HCT116 (cell line): ENCODE measurements at places on chromosomes 12 and 14.

DNA sequence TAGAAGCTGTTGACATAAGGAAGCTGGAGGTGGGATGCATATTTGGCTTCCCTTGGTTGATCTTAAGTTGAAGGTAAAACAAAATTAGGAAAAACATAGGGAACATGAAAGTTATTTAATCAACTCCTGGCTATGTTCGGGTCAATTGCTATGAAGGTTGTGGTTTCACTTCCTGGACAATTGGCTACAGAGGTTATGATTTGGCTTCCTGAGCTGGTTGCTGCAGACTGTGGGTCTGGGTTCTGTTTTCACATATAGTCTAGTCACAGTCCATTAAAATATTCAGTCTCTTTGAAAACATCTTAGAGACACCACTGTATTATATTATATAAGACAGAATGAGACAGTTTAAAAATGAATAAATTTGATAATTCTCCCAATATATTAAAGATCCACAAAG, 895.2 kb upstream of the USP15 start:
- no peak for DNase-seq

- DNase-seq, result no peak
These were observed 963 bp downstream of the TCTN2 start for GRCh38 chr12:123671876-123672275.

GRCh38 chr14:102484316-102484715, 25.3 kb downstream of the ANKRD9 start:
- no peak for DNase-seq

GRCh38 chr14:51367600-51367931, 127.5 kb downstream of the TMX1 start:
- DNase-seq, result no peak

GRCh38 chr14:88012495-88012894, 7.6 kb downstream of the GPR65 start:
- DNase-seq, result no peak

GRCh38 chr12:5000204-5000603, 43.5 kb upstream of the KCNA5 start:
- peak; percentile 16 for DNase-seq

DNA sequence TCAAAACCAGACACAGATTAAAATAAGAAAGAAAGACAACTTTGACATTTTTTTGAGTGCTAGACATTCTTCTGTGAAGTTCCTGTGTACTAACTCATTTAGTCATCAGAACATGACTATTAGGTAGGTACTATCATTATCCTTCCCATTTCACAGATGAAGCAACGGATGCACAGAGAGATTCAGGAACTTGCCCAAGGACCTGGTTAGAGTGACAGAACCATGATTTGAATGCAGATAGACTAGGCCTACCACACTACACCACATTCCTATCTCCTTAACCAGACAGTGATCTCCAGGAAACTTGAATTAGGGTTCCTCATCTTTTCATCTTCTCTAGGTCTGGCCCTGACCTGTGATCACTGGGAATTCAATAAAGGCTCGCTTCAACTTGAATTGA, 54.4 kb upstream of the MED13L start:
- no peak for DNase-seq

DNA sequence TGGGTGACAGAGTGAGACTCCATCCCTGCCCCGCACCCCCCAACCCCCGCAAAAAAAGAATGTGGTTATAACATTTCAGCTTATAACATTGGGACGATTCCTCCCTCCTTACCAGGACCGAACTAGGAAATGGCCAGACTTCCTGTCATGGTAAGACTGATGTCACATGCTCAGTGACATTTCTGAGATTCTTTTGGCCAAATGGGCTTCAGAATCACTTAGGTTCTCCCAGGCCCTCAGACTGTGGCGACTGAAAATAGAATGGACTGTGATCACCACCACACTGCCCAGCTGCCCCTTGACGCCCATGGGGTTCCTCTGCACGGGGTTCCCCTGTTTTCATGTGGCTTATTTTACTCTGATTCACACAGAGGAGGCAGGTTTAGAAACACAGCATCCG, 115.0 kb upstream of the EVL start:
- no peak for DNase-seq

- DNase-seq, result peak; percentile 31
These were observed 368.6 kb upstream of the CCDC196 start for GRCh38 chr14:66117600-66117999.

- DNase-seq, result no peak
These were observed 17.3 kb downstream of the GPR68 start for GRCh38 chr14:91227183-91227628.

DNA sequence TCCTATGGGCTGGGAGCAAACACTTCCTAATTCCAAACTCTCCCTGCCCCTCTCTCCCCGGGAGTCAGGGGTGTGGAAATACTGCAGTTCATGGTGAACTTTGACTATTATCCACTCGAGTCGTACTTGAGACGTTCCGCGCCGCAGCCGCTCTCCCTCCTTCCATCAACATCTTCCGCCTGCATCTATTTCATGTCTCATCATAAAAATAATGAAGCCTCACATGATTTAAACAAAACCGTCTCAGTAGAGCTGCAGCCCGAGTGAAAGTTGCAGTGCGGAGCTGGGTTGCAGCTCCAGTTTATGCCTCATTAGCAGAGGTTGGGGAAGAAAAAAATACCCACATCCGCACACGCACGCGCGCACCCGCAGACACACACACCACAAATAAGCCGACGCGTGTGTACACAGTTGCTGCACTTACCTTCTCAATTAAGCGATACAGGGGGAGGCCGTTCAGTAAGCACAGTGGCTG, 283 bp downstream of the LMO3 start:
- DNase-seq, result no peak

DNA sequence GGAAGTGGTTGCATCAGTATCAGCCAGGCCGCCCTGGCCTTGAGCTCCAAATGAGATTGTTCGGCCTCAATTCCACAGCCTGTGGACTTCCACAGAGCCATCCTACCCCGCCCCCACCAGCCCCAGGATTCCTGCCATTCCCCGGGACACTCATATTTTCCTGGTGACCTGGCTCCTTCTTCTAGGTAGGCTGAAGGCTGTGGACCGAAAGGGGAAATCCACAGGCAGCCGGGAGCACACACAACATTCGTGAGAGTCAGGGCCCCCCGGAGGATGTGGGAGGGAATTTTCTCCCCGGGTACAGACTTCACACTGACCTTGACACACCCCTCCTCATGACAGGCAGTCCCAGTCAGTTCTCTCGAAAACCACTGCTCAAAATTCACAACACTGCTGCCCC, 39.9 kb downstream of the RIN3 start:
- DNase-seq, result no peak

- peak; percentile 36 for DNase-seq
These were observed 11.3 kb upstream of the SCFD1 start for GRCh38 chr14:30610787-30611343.

DNA sequence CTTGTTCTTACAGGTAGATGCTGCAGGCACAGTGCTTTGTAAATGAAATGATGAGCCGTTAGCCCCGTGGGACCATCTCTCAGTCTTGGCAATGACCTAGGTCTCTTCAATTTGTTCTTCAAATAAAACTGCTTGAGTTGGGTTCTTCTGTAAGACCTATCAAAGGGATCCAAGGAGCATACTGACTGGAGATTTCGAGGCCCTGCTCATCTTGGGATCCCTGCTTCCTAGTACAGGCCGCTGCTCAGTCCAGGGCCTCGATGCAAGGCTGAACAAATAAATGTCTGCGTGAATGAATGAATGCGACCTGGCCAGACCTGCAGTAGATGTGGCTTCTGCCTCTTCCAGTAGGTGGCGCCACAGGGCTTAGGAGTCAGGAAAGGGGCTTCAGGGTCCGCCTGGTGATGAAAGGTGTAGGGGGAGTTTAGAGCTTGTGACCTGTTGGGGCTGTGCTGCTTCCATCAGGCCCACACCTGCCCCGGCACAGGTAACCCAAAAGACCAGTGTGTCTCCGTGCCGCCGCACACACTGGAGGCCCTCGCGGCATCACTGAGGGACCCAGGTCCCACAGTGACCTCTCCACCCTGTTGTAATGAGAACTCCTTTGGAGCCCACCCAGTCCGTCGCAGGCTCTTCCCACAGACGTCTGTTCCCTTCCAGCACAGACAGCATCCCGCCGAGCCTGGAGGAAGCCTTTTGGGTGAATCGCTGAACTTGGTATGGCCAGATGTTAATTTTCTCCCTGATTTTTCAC, 4.4 kb downstream of the CACNA1C start:
- peak; percentile 34 for DNase-seq

DNA sequence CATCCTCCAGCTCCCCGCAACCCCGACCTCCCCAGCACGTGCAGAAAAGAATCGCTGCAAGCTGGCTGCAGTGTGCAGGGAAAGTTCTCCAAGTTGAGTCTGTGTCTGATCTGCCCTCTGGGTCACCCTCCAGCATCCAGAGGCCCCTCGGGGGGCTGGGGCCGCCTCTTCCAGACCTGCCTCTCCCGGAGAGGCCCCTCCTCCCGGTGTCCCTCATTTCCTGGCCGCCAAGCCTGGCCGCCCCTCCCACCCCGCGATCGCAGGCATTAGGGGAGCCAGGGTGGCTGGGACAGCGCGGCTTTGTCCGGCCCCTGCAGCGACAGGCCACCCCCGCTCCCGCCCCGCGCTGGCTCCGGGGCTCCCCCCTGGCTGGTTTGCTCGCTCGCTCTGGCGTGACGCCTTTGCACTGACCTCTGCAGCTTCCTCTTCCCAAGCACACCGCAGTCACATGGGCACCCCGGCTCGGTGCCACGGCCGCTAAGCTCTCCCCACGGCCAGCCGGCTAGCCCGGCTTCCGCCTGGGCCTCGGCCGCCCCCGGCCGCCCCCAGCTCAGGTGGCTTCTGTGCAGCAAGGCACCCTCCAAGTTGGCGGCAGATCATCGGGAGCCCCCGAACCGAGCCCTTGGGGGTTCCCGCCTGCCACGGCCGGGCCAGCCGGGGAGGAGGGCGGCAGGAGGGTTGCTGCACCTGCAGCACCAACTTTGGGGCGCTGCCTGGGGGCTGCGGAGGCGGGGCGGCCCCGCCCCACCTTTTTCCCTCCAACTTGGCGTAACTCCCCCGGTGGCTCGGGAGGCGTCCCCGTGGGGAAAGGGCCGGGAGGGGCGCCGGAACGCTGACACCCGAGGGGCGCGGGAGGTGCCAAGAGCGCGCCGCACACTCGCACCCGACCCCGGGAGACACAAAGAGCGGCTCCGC, 43.7 kb downstream of the KDM2B start:
- no peak for DNase-seq

DNA sequence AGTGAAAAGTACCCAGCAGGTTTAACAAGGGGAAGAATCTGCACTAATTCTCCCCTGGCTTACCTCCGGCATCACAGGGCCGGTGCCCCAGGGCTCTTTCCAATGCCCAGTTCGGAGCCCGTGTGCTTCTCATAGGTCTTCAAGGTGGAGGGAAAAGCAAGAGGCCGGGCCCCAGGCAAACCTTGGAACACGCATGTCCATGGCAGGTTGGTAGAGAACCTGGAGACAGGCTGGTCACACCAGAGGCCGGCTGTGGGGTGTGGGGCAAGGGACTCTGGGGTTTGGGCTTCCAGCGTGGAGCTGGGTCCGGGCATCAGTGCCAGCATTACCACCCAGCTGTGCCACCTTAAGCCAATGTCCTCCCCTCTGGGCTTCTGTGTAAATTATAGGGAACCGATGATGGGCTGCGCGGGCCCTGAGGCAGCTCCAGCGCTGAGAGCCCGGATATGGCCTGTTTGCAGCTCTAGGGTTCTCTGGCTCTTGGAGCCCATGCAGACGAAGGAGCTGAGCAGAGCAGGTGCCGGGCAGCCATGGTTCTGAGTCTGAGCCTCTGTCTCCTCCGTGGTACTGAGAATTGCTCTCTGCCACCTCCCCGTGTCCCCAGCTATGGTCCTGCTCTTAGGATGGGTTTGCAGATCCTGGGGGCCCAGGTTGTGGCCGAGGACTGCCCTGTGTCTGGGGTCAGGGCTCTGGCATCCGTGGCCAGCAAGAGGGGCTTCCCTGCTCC, 197.0 kb upstream of the C14orf180 start:
- no peak for DNase-seq

- DNase-seq, result no peak
These were observed 89.6 kb downstream of the FBXW8 start for GRCh38 chr12:117000316-117000715.

DNA sequence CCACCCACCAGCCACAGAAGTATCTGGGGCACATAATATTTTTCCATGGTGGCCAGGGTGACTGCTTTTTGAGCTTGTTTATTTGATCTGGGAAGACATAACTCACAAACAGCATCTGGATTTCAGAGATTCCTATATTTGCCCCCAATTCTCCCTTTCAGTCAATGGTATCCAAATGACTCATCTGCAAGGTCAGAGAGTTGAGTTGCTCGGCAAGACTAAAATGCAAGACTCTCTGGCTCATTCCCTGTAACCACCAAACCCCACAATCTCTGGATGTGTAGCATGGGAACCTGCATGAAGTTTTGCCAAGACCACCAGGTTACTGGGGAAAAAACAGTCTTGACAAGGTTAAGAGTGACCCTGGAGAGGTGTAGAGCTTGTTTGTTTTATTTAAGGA, 174.9 kb upstream of the FAR2 start:
- DNase-seq, result no peak

- no peak for DNase-seq
These were observed 218.1 kb downstream of the MON2 start for GRCh38 chr12:62684570-62685295.

- DNase-seq, result no peak
These were observed 4.8 kb downstream of the TULP3 start for GRCh38 chr12:2895511-2895910.

GRCh38 chr12:24728366-24728765, 220.5 kb downstream of the BCAT1 start:
- no peak for DNase-seq

GRCh38 chr14:38291681-38292467, 36.0 kb upstream of the CLEC14A start:
- no peak for DNase-seq

DNA sequence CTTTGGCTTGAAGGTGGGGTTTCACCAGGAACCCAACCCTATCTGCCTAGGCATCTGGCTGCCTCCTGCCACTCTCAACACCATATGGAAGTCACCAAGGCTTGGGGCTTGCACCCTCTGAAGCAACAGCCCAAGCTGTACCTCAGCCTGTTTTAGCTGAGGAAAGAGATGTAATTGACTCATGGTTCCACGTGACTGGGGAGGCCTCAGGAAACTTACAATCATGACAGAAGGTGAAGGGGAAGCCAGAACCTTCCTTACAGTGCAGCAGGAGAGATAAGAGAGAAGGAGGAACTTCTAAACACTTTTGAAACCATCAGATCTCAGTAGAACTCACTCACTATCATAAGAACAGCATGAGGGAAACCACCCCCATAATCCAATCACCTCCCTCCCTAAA, 26.9 kb downstream of the GLIPR1L1 start:
- no peak for DNase-seq

DNA sequence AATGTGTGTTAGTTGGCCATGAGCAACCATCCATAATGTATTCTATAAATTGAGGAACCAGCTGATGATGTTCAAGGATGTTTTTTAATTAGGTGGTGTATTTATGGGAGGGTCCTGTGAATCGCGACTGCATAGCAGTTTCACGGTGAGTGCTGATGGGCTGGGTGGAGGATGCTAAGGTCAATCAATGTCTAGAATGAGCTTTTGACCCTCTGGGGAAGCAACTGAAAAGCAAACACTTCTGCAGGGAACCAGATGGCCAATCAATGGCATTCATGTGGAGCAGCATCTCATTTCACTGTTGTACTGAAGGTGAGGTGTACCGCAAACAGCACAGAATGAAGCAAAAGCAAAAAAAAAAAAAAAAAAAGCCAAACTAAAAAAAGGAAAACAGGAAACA, 676.1 kb upstream of the TMEM132C start:
- DNase-seq, result no peak

- DNase-seq, result no peak
These were observed 16.5 kb upstream of the YY1 start for GRCh38 chr14:100222224-100223093.
